Activated CD8-positive, alpha-beta memory T cell treated with anti-CD3 and anti-CD28 coated beads for 48 hours (primary cell): ENCODE measurements at places on chromosomes 2 and 18.

DNA sequence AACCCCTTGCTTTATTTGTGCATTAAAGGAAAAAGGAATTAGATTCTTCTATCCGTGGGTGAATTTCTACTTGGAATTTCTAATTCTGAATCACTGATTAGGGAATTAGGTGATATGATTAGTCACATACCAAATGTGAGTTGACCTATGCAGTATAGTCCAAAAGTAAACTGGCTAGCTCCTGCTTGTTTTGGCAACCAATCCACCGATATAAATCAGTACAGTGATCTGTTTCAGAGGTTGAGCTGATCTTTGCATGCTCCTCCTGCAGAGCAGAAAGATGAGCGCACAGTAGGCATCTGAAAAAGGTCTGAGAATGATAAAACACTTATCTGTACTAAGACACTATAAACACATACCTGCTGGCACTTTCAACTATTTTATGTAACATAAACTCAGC lies 86.6 kb downstream of the LRP1B start:
- DNase-seq = no peak

DNA sequence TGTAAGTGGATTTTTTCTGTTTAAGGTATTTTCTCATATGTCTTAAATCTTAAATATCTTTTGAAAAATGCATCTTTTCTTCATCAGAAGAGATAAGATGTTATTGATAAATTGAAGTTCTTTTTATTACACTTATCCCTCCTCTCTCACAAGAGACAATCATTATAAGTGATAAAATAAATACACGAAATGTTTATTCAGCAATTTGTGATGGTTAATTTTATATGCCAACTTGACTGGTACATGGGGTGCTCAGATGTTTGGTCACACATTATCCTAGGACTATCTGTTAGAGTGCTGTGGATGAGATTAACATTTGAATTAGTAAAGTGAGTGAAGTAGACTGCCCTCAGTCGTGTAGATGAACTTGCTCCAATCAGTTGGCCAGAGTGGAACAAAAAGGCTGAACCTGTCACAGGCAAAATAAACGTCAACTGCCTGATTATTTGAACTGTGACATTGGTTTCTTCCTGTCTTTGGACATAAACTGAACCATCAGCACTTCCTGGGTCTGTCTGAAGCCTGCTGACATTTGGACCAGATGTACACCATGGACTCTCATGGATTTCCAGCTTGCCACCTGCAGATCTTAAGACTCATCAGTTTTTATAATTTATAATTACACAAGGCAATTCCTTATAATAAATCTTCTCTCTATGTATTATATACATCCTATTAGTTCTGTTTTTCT lies 1126.7 kb downstream of the LRP1B start:
- DNase-seq = no peak

DNA sequence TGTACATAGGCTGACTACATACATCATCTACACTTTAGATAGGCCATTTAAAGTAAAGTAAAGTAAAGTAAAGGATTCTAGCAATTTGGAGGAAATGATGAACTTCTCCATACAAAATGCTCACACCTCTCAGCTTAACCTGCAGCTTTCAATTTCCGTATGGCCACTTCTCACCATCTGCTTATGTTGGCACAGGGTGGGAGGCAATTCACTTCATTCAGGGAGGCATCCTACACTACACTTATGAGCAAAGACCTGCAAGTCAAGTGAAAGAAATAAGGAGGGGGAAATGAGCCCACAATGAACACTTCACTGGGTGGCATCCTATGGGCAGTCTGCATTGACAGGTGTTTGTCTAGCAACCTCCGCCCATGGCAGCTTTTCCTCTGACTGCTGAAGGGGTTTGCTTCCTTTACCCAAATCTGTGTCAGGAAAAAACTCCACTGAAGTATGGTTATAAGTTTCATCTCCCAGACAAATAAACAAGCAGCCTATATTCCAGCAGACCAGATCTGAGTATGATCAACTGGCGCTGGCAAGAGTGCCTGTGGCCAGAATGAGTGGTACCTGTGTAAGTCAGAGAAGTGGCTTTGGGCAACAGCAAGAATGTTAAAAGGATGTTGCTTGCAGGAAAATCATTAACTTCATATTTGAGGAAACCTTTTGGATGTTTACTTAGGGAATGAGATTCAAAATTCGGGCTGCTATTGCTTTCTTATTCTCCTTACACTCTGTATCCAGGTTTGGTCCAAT lies 449.1 kb downstream of the TGIF1 start:
- no peak for DNase-seq

- no peak for DNase-seq
These were observed 78.5 kb downstream of the SPRED2 start for GRCh38 chr2:65353927-65354326.

- DNase-seq = no peak
These were observed 21.3 kb downstream of the COL4A3 start for GRCh38 chr2:227185615-227186232.

DNA sequence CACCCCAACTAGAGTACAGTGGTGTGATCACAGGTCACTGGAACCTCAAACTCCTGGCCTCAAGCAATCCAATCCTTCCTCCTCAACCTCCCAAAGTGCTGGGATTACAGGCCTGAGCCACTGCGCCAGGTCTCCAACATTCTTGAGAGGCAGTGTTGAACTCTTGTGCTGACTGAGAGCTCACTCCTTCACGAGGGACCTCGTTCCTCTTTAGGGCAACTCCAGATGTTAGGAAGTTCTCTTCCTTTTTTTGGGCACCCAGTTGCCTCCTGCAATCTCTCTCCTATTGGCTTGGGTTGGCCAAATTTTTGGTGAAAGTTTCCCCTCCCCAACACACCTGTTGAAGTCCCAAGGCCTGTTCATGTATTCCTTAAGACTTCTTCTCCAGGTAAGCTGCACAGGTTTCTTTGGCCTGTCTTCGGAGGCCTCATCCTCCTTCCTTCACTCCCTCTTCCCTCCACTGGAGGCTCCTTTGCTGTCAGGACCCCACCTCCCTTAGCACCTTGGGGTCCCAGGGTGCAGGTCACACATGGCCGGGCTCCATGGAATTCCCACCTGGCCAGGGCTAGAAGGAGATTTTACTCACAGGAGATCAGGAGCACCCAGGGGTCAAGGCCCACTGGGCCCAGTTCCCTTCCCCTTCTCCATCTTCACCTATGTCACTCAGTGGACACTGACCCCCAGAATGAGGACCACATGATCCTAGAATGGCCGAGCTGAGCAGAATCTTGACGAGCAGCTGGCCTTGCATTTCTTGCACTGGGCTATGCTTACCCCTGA lies 94.6 kb upstream of the SMAD2 start:
- DNase-seq = no peak

- DNase-seq = no peak
These were observed 228.8 kb downstream of the VAPA start for GRCh38 chr18:10142496-10143160.
